ENCODE measurements at places on chromosomes 6 and 20.
A peak's percentile ranks its signal among the peaks of the same experiment; 100 is the strongest.

GRCh38 chr6:138692058-138692977 lies 81.3 kb upstream of the CCDC28A start:
- peak; percentile 57 for DNase-seq

DNA sequence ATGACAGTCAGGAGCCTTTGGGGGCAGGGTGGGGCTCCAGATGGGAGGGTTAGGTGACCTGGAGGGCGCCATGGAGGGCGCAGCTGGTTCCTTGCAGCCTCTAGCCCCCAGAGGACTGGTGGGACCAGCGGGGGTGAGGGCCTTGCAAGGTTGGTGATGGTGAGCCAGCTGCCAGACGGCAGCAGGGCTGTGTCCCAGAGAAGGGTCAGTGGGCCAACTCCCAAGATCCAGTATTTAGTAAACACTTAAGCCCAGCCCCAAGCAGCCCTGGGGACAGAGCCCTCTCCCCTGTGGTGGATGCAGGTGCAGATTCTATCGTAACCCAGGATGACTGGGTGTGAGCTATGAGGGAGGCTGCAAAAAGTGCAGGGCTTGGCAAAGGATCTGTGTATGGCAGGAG lies 201.5 kb upstream of the RNF24 start:
- DNase-seq, result no peak

- DNase-seq, result no peak
Measured at GRCh38 chr6:149261364-149262040, 56.0 kb upstream of the TAB2 start.

DNA sequence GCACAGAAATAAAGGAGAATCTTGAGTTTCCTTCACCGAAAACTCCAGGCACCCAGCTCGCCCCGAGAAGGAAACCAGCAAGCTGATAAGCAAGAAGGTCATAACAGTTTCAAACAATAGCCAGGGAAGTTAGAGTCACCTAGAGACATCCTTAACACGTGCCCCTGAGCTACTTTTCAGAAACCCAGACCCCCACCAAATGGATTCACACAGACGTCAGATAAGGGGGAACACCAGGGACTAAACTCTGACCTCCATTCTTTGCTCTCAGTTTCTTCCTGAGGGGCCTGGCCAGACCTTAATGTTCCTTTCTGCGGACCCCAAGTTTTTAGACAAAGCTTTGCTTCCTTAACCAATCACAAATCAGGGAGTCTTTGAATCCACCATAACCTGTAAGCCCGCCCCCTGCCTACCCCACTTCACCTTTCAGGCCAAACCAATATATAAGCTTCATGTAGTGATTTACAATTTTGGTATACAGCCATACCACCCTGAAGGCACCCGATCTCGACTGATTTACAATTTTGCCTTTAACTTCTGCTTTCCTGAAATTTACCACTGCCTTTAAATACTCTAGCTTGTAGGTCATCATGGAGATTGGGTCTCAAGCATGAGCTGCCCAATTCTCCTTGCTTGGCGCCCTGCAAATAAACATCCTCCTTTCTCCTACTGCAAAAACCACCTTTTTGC lies 11.7 kb downstream of the SOD2 start:
- DNase-seq, result no peak

GRCh38 chr20:56439771-56440291 lies 27.8 kb downstream of the CASS4 start:
- DNase-seq, result peak; percentile 93

Data from fibroblast of lung (primary cell).